Activated T-helper 1 cell treated with anti-CD3 and anti-CD28 coated beads, Interleukin-2, amount 50 U/mL, for 16 hours (primary cell): ENCODE measurements at places on chromosomes 7 and 10.
A peak's percentile ranks its signal among the peaks of the same experiment; 100 is the strongest.

- no peak for DNase-seq
Observed at GRCh38 chr10:19816411-19817230, at the start of gene PLXDC2. Gene PLXDC2 (plus strand): TSS chr10:19816432.

DNA sequence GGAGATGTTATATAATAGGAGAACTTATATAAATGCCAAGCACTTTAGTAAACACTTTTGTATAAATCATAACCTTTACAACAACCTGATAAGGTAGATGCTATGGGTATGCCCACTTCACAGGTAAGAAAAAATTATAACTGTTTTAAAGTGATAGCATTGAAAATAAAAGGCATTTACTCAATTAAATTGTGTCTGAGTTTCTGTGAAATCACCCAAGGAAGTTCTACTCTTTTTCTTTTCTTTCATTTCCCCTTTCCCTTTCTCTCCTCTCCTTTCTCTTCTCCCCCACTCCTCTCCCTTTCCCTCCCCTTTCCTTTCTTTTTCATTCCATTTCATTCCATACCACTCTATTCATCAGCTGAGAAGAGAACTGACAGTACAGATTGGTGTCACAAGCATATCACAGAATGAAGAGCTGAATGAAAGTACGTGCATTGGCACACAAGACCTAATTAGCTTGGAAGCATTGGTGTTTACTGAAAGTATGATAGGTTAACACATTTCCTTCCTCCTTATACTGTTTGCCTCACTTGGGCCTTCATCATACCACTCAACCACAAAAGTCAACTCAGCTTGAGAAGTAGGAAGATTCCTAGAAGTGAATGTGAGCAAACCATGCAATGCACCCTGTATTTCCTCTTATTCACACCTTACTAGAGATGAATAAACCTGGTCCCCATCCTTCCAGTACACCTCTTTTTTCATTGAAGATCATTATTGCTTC, 117.9 kb upstream of the AGR3 start:
- no peak for DNase-seq

DNA sequence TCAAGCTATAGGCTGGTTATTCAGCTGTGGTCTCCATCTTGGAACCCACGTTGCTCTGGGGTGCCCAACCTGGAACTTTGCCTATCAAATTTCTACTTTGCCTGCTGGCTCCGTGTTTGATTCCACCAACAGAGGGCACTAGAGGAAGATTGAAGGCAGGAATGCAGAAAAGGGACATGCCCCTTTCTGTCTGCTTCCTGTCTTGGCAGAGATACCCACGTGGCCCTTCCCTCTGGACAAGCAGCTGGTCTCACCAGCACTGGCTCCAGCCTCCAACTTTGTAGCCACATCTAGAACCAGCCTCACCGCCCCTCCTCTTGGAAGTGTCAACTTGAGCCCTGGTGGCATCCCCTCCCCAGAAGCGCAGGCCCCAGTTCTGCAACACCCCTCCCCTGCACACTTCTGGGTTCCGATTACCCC, 52.1 kb upstream of the ZNF438 start:
- peak; percentile 28 for DNase-seq

- no peak for DNase-seq
Observed at GRCh38 chr7:117313582-117313981, 9.3 kb downstream of the WNT2 start.
